Dermis blood vessel endothelial cell (primary cell): ENCODE measurements at places on chromosomes 3 and 15. TPM values are rescaled to one million over a fixed set of nuclear protein-coding genes. Genes with fewer than 3 reads are reported as not detected.

GRCh38 chr3:52215351-52215750 is 10.1 kb downstream of the TLR9 start:
- DNase-seq: no peak

- DNase-seq: peak; percentile 55
Measured at GRCh38 chr15:52112203-52112750, 298 bp downstream of the BCL2L10 start.

DNA sequence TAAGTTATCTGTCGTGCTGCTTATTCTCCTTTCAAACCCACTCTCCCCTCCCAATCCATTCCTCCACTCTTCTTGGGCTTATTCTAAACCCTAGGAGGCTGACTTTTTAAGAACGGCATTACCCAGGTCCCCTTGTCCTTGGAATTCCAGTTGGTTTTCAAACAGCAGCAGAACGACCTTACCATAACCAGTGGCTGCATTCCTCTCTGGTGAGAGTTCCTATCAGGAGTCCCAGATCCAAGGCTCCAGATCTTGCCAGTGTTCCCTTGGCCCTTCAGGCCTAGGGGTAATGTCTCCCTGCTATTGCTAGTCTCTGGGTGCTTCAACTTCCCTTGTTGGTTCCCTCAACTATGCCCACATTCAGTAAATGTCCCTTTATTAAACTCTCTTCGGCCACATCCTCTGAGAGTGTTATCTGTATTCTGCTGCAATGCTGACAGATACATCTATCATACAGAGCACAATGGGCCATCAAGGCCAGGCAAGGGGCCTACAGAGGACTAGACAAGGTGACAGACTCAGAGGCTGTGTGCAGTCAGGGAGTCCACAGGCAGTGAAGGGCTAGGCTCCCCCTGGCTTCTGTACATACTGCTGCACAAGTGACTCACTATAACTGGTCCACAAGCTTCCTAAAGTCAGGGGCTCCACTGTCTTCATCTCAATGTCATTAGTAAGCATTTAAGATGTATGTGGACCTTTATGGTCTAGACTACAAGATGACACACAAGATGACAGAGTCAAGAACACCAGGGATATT is 10.1 kb downstream of the LYSMD2 start:
- peak; percentile 6 for DNase-seq

DNA sequence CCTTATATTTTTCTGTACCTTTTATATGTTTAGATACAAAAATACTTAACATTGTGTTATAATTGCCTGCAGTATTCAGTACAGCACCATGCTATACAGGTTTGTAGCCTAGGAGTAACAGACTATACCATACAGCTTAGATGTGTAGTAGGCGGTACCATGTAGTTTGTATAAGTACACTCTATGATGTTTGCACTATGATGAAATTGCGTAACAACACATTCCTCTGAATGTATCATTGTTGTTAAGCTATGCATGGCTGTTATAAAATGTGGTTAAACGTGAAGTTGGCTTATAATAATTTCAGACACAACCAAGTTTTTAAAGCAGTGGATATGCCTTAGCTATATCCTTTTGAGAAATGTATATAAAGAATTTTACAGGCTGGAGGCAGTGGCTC is 328.3 kb downstream of the PLCL2 start:
- no peak for DNase-seq

GRCh38 chr15:78682004-78682651 is 41.1 kb upstream of the CHRNB4 start:
- no peak for DNase-seq

GRCh38 chr3:123336001-123336400 is 112.9 kb downstream of the ADCY5 start:
- DNase-seq: no peak

GRCh38 chr3:188214442-188214841 is 60.5 kb downstream of the LPP start:
- DNase-seq: no peak

- DNase-seq: no peak
Measured at GRCh38 chr15:33846142-33846541, 122.2 kb upstream of the CHRM5 start.

- DNase-seq: no peak
Measured at GRCh38 chr3:150725548-150725947, 21.8 kb upstream of the ERICH6 start.

GRCh38 chr3:174098746-174099145 is 701.2 kb downstream of the NLGN1 start:
- no peak for DNase-seq

DNA sequence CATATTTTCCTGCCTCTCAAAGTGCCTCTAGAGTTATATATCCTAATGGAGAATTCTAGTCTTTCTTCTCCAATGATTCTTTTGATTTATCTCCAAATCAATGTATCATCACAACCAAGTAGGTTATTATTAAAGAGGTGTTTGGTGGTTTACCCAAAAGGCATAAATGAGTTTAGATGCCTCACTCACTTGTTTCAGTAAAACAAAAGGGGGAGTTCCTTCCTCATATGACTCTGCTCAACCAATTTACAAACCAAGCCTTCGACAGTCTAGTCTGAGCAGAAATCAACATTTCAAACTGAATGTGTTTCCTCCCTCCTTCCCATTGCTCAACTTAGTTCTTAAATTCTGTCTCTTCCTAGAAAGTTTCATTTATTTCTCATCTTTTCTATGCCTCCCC is 116.5 kb downstream of the TNIK start:
- no peak for DNase-seq

- DNase-seq: no peak
Measured at GRCh38 chr3:130760922-130761321, 14.3 kb upstream of the PIK3R4 start.

- DNase-seq: peak; percentile 80
Measured at GRCh38 chr3:181709537-181710279, 2.0 kb upstream of the SOX2 start.

DNA sequence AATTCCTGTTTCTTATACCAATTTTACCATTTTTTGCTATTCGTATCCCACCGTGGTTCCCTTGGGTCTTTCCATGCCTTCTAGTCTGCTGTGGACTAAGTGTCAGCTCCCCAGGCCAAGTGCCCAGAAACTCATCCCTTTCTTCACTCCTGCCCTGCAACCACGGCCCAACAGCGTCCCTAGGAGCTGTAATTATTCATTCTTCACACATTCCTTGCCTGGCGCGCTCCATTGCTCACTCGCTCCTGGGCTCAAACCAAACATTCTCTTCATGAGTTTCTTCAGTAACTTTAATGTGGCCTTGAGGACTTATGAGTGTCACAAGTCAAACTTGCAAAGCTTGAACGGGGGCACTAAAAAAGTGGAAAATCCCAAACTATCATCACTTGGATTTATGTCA is 15.7 kb downstream of the GABRB3 start:
- DNase-seq: no peak

GRCh38 chr3:62638316-62638715 is 236.9 kb downstream of the CADPS start:
- DNase-seq: no peak

- peak; percentile 56 for DNase-seq
Measured at GRCh38 chr3:161221806-161222600, 892 bp downstream of the NMD3 start.

DNA sequence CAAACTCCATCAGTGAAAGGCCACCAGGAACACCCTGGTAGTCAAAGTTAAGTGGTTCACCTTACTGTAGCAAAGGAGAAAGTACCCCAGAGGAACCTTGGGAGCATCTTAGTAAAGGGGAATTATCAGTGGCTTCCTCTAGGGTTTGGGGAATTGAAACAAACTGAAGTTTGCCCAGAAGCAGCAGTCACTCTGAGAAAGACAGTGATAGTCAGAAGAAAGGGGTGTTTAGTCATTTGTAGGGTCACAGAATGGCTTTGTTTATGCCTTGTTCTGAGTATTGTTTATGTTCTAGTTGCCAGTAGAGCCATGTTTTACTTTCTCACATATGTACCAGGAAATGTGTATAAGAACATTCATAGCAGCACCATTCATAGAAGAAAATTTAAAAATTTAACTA is 93.8 kb downstream of the FHIT start:
- DNase-seq: no peak

TM4SF18 gene
- total RNA-seq: 363 and 529 TPM in 2 replicates

MUSTN1 gene
- not detected in 2 replicates for total RNA-seq

ARHGAP31 gene
- 51.7 and 64.1 TPM in 2 replicates for total RNA-seq

BUB1B gene
- total RNA-seq: 12.8 and 39.7 TPM in 2 replicates
